GM12878 (cell line): ENCODE measurements at places on chromosomes 3 and 15. TPM values are rescaled to one million over a fixed set of nuclear protein-coding genes. Genes with fewer than 3 reads are reported as not detected.

DNA sequence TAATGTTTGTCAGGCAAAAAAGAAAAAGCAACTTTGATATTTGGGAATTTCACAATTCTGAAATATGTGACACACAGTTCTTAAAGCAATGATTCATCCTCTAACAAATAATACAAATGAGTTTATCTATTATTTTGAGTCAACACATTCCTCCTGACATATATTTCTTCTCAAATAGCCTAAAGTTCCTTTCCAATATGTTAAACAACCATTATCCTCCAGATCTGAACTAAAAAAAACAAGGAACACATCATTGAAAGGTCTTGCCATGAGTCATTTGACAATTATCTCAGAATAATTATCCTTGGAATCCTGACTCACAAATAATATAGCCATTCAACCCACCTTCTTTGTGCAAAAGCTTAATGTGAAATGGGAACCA lies 208.7 kb upstream of the CDIN1 start:
- DNase-seq = no peak

The AHSG gene
- 0.90 and 1.2 TPM in 2 replicates for total RNA-seq

The GDPGP1 gene
- 7.8 and 8.9 TPM in 2 replicates for total RNA-seq

GRCh38 chr15:98480844-98481243 lies 167.5 kb upstream of the IGF1R start:
- no peak for DNase-seq

- DNase-seq = no peak
Measured at GRCh38 chr3:169663951-169664820, 674 bp upstream of the MECOM start.

GRCh38 chr15:100968050-100968966 lies 49.2 kb downstream of the LRRK1 start:
- DNase-seq = peak; percentile 30

The IVD gene
- total RNA-seq = 49.2 and 51.7 TPM in 2 replicates

DNA sequence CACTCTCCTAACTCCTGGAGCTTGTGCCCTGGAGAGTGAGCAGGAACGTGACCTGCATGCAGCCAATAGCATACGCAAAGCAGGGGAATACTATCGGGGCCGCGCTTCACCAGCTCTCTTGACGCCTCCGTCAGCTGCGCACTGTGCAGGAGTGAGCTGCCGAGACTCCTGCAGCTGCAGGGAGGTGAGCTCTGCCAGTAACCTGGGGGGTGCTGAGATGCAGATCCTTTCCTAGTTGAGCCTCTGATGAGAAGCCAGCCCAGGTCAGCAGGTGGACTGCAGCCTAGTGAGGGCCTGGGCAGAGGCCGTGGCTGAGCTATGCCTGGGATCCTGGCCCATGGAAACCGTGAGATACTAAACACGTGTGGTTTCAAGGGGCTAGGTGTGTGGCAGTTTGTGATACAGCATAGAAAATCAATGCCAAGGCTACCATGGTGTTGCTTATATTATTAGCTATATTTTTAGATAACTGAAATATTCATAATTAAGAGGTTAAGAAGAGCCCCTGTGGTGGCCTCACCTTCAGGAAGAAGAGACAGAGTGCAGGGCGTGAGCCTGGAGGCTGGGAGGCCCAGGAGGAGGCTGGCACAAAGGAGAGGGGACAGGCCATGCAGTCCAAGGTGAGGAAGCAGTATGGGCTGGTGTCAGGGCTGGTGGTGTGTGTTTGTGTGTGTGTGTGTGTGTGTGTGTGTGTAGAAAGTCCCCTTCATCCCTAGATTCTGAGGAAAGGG lies 5.9 kb upstream of the DNAJB8 start:
- DNase-seq = no peak

DNA sequence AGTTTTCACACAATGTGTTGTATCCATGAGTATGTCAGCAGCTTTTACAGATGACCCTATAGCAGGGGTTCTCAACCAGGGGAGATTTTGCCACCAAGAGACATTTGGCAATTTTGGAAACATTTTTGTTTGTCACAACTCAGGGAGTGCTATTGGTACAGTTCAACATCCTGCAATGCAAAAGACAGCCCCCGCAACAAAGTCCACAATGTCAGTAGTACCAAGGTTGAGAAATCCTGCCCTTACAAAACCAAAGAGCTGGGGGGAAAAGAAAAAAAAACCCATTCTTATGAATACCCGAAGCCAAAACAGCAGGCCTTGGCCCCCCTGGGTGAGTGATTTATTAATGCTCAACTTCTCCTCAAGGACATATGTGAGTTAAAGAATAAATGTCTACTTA lies 99.1 kb downstream of the LARS2 start:
- DNase-seq = no peak
